ENCODE measurements at places on chromosomes 13 and 19.

- DNase-seq = no peak
Measured at GRCh38 chr13:46010148-46010547, 42.4 kb downstream of the ZC3H13 start.

- no peak for DNase-seq
Measured at GRCh38 chr19:31505596-31505910, 156.3 kb upstream of the TSHZ3 start.

- DNase-seq = no peak
Measured at GRCh38 chr19:43354305-43354627, 780 bp downstream of the CD177 start.

GRCh38 chr19:41711376-41712261 lies 3.2 kb downstream of the CEACAM5 start:
- DNase-seq = no peak

DNA sequence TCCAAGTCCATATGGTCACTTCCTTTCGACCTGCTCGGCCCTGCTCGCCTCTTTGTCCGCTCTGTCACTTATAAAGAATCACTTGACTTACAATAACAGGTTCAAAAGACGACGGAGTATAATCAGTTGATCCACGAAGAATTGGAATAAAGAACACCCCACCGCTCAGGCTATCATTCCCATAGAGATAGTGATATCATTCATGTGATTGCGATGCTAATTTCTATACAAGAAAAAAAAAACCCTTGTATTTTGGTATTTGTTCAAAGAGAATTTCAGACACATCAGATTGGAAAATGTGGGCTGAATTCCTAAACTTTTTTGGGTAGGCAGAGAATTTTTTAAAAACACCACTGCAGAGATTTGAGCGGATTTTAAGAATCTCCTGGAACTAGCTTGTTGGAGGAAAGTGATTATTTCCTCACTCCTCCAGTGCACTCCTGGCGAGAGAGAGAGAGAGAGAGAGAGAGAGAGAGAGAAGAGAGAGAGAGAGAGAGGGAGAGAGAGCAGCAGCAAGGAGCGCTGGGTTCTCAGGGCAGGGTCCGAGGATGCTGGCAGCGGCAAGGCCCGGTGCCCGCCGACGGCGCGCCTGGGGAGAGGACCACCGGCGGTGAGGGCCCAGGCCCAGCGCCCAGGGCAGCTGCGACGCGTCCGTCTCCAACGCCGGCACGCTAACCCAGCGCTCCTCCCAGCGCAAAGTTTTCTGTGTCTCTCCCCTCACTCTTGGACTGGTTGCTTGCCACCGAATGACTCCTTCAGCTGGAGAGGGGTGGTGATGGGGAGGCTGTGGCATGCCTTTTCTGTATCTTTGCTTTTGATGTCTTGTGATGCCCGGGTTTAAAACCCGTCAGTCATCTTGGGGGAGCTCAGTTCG lies 149.0 kb upstream of the ZNF536 start:
- no peak for DNase-seq
